Fibroblast of skin of left quadriceps (primary cell): ENCODE measurements at places on chromosomes 7 and 10.

DNA sequence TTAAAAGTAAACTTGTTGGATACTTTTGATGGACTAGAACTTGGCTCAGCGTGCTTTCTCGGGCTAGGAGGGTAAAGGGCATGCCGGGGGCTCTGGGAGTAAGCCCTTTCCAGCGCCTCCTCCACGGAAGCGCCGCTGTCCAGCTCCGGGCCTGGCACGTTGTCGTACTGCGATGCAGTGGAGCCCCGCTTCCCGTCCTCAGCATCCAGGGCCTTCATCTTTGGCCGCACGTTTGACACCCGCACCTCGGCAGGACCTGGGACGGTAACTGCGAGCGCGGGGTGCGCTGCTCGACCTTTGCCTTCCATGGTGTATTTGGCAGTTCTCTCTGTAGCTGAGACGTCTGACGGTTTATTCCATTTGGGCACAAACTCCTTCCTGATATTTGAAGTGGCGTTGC is 148.3 kb downstream of the USP6NL start:
- no peak for DNase-seq

- no peak for DNase-seq
These were observed 34.2 kb downstream of the ADRB1 start for GRCh38 chr10:114077815-114078219.

DNA sequence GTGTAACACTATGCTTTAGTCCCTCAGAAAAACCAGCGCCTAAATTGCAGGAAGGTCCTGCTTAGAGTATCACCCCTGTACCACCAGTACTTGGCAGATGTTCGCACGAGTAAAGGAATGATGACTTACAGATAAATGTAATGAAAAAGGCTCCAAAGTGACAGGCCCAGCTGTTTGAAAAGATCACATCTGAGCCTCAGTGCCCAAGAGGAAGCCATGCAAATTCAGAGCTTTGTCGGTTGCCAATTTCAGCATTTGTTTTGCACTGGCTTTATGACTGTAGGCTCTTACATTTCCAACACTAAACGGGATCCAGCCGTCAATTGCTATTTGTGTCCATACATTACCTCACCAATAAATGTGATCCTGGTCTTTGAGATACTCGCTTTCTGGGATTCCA is 60.6 kb upstream of the GAD2 start:
- DNase-seq, result no peak

GRCh38 chr10:78600740-78601139 is 468.0 kb upstream of the ZMIZ1 start:
- no peak for DNase-seq

DNA sequence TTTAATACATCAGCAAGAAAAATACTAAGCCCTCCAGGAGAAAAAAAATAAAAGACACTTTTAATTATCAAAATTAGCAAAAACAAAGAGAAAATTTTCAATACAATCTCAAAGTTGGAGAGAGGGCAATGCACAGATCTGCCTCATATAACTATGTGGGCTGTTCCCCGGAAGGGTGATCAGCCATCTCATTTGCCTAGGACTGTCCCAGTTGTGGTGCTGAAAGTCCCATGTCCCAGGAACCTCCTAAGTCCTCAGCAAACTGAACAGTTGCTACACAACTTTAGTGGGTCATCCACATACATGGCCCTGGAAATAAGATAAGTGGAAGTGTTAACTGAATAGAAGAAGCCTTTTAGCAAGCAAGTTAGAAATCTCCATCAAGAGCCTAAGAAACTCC is 14.4 kb downstream of the CFAP70 start:
- DNase-seq, result no peak

GRCh38 chr7:28086198-28086597 is 94.4 kb downstream of the JAZF1 start:
- no peak for DNase-seq

GRCh38 chr7:104059103-104059502 is 69.6 kb upstream of the RELN start:
- no peak for DNase-seq

DNA sequence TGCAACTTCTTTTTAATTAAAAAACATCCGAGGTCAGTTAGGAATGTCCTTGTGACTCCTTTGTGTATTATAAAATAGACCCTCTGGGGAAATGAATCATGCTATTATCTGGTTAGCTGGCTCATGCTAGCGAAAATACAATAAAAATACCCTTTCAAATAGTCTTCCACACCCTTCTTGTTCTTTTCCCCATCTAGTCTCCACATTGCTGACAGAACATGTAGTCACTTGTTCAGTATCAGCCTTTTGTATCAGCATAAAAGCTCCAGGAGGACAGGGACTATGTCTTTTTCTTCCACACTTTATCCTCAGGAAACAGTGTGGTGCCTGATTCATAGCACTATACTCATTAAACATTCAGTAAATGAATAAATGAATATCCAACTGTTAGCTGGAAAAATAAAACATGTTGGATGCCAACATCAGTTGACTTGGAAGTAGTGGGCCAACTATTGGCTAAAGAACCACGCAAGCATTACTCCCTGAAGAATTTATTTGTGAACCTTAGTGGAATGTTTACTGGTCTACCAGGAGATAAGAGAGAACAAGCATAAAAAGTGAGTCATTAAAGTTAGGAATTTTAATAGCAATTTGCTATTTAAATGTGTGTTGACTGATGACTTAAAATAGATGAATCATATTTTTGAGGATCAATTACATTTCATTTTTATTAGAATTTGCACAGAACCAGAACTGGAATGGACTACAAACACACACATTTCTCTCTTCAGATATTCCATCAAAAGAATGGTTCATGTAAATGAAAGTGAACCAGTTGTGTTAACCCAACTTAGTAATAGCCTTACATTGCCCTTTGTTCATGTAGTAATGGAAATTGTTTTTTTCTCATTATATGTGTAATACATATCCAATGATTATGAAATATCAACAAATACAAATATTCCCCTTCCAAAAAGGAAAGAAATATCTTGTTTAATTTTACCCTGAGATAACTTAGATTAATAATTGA is 129.6 kb downstream of the DKK1 start:
- DNase-seq, result peak; percentile 57

GRCh38 chr7:5550831-5551230 is 127.2 kb upstream of the TNRC18 start:
- DNase-seq, result no peak
